ENCODE measurements at places on chromosomes 1 and 21.

DNA sequence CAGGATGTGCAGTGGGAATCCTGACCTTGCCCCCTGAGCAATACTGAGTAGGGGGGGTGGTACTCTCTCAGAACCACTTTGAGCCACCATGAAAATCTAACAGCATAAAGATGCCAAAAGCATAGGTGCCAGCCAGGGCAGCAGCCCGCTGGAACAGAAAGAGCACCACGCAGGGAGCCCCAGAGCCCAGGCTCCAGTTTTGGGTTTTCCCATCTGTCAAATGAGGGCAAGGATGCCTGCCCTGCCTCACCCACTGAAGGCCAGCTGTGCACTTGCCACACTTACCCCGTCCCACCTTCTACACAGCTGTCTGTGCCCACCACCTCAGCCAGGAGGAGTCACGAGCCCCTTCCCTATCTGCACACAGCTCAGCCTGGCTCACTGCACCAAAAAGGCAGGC is 20.8 kb downstream of the LRP8 start:
- no peak for DNase-seq

DNA sequence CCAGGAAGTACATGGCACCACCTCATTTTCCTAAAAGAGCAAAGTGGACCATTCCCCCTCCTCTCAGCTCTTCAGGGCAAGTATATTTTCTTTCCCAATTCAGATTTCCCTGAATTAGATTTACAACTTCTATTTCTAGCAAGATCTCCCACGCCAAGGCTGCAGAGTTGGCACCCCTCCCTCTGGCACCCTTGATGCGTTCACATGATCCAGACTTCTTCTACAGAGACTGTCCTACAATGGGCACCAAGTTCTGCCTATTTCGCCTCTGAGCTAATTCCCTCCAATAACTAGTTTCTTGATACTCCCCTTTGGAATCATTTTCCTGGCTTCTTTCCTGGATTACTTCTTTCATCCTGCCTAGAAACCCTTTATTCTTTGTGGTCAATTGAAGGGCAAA is 122.0 kb downstream of the CDC7 start:
- no peak for DNase-seq

- DNase-seq: no peak
Observed at GRCh38 chr1:110390692-110391245, at the start of gene SLC16A4. SLC16A4 (minus strand) TSS chr1:110391026; CDS start chr1:110389323, 1,703 bp downstream.

DNA sequence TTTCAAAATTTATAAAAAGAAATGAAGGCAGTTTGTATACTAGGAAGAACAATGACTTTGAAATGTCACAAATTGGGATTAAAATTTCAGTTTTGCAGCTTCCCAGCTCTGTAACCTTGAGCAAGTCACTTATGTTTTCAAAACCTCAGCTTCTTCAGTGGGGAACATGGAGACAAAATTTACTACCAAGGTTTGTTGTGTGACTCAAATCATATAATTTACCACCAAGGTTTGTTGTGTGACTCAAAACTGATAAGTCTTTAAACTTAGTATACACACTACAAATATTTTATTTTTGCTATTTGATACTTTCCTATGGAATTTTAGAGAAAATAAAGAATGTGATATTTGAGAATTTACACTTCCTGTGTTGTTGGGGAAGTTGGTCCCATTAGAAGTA is 219.9 kb downstream of the KCTD3 start:
- no peak for DNase-seq

All from stimulated activated CD4-positive, alpha-beta T cell treated with anti-CD3 and anti-CD28 coated beads, Interleukin-4, amount 100 ng/mL, for 48 hours (primary cell).